ENCODE measurements at places on chromosomes 3 and 15.

GRCh38 chr3:187398955-187399354 lies 30.8 kb downstream of the RTP4 start:
- DNase-seq: no peak

DNA sequence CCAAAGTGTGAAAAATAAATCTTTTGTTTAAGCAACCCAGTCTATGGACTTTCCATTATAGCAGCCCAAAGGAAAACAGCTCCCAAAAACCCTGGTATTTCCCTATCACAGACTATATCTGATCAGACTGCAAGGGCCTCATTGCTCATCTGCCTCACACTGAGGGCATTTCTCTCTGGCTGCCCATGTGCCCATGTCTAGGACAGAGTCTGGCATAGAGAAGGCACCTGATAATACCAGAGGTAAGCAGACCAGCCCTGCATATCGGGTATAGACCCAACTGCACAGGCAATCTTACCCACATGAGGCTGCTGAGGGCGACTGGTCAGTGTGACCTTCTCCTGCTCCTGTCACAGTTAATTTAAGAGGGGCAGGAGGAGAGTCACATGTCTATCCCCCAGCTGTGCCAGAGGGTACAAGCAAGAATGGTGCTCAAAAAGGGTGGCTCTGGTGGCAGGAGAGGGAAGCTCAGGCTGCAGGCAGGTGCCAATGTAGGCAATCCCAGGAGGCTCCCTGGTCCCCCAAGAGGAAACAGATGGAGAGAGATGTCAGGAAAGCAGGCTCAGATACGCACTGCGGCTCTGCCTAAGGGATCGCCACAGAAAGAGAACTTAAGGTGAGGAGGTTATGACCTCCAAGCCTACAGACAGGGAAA lies 3.1 kb downstream of the CSRNP1 start:
- no peak for DNase-seq

DNA sequence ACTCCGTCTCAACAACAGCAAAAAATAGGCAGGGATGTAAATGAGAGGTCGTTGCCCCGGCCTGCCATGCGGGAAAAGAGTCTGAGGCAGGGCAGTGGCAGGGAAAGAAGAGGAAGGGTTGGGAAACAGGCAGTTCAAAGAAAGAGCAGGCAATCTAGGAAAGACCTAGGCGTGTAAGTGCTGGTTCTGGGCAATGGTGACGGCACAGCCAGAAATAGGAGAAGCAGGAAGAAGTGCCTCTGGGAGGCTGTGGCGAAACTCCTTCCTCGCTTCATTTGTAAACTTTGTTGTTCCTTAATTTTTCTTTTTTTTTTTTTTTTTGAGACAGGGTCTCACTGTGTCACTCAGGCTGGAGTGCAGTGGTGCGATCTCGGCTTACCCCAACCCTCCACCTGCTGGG lies 4.3 kb downstream of the SLC51A start:
- no peak for DNase-seq

DNA sequence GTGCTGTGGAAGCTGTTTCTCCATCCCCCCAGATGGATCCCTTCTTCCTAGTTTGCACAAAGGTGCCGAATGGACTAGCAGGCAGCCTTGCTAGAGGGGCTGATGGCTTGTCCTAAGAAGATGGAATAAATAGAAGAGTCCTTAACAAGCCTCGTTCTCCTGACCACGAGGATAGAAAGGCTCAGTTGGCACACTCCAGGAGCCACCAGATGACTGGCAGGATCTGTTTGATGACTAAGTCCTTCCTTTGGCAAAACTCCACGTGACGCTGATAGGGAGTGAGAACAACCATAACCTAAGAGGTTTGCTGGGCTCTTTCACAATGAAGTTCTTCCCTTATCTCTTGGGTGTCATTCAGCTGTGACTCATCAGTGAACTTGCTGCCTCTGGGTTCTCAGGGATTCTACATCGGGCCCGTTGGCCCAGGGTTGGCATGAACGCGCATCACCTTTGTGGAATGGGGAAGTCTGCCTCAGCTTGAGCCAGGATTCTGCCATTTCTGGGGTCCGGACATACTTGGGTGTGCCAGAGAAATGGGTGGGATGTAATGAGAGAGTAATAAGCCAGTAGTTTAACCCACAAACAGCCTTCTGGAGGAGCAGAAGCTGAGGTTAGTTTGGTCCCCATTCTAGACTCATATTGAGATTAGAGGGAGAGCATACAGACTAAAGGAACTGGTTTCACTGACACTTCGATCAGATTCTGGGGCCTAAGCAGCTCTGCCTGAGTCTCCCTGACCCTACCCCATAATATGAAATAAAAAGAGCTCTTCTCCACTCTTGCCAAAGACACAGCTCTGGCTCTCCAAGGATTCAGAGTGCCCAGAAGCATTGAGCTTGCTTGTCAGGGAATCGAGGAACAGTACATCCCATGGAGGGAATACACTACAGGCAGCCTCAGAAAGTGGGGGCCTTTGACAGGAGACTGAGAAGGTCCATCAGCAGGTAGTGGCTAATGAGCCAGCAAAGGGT lies 2.0 kb upstream of the MELTF start:
- no peak for DNase-seq

- no peak for DNase-seq
Measured at GRCh38 chr3:120349855-120350125, 636 bp upstream of the LRRC58 start.

DNA sequence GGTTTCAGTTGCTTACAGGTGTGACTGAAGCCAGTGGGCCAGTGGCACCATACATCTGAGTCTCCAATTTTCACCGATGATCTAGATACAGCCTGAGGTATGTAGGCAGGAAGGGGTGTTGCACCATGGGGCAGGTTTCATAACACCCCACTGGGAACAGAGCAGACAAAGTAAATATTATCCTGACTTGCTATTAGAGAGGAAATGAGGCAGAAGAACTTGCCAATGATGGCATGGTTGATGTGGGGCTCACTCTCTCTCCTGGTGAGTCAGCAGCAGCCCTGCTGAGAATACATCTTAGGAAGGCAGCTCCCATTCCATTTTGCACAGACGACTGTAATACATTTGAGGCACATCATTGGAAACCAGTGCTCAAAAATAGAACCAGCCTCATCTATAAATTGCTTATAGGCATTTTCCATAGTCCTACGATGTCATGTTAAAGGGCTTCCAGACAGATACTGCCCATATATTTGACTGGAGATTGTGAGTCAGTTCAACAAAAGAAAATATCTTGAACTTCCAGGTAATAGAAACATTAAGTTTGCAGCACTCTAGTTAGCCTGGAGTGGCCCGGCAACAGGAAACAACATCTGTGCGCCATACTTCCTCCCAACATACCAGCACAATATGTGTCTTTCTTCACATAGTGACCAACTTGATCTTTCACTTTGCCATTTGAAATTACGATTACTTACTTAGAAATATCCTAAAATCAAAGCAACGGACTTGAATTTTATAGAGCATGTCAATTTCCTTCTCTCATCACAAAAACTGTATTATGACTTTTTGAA lies 175.5 kb downstream of the NECTIN3 start:
- no peak for DNase-seq

DNA sequence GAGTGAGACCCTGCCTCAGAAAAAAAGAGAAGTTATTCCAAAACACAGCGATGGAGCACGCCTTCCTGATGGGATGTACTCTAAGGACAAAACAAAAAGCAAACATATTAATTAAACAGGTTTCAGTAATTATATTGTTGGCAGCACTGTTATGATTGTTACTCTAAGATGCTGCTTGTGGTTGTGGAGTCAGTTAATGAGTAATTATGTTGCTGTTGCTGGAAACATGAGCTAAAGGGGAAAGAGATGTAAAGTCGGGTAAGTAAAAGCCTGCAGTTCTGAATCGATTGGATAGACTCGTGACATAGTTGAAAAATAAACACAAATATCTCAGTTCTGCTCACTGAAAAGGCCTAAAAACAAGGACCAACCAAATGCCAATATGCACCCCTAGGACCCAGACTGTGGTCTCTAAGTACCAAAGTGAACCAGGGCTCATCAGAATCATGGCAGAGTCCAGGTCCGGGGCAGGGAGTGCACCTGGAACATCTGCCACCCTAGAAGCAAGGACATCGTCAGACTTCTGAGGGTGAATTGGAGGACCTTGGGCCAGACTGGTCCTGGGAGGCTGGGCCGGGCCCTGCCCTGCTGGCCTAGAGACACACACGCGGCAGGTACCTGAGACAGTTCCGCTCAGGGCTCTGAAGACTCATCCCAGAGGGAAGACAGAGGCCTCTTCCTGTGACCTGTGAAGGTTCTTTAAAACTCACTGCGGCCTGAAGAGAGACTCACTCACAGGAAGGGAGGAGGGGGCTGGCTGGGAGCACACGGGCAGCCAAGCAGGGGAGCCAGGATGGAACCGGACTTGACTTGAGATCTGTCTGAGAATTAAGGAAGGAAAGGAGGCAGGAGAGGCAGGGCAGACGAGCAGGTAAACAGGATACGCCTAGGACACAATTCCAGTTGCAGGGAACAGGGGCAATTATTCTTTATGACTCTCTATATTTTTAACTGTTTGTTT lies 140.5 kb downstream of the LRRK1 start:
- no peak for DNase-seq

DNA sequence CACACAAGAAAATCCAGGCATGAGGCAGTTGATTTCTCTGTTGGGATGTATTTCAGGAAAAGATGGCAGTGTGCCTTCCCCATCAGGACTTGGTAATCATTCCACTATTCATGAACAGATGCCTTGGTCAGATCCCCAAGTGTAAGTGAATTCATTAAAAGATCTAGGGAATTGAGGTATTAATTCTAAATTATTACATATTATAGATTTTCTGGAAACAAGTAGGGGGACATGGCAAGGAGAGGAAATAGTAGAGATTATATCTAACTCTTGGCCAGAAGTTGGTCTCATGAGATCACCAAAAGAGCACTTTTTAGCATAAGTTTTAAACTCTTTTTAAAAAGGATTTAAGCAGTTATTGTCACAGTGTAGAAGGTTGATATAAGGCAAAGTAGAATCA lies 74.4 kb upstream of the MDFIC2 start:
- no peak for DNase-seq

GRCh38 chr3:58084166-58084565 lies 75.9 kb downstream of the FLNB start:
- no peak for DNase-seq

- no peak for DNase-seq
Measured at GRCh38 chr15:73156431-73157191, 104.3 kb downstream of the NEO1 start.

- DNase-seq: no peak
Measured at GRCh38 chr3:8529181-8529637, 27.6 kb downstream of the LMCD1 start.

Measured in activated T-helper 9 cell treated with anti-CD3 and anti-CD28 coated beads, Interleukin-2, amount 50 U/mL, for 16 hours (primary cell).